Mucosa of descending colon (tissue), 3 donors: ENCODE measurements at places on chromosomes 4 and X. TPM values are rescaled to one million over a fixed set of nuclear protein-coding genes. Genes with fewer than 3 reads are reported as not detected.
A peak's percentile ranks its signal among the peaks of the same experiment; 100 is the strongest.

- no peak for DNase-seq
Observed at GRCh38 chrX:40406330-40406859, 174.4 kb upstream of the ATP6AP2 start.

DNA sequence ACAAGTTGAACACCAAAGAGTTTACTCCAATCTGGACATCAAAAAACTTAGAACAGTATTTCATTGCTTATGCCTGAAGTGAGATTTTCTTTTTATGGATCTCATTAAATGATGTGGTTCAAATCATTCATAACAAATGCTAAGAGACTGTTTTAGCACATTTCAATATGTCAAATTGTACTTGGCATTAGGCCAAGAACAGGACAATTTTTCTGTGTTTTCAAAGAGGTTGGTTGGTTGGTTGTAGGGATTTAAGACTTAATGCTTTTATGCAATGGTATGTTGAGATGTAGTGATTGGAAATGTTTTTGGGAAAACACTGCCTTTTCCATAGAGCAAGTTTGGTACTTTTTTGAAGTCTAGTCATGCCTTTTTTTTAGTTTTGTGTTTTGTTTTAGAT, 510.4 kb downstream of the ZNF674 start:
- no peak for DNase-seq

DNA sequence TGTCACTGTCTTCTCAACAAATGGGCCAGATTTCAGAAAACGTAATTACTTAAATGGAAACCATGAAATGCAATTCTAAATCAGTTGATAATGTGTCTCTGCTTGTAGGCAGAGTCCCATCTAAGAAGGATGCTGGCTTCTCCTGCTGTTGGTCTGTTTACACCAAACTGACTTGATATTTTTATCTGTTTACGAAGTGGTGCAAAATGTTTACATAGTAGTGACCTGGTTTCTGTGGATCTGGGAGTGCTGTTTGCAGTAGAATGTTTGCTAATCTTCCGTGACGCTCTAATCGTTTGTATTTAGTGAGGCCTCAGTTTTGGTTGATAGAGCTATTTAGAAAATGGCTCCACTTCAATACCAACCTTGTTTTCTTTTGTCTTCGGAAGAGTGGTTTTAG, 213.5 kb downstream of the VEGFC start:
- no peak for DNase-seq

DNA sequence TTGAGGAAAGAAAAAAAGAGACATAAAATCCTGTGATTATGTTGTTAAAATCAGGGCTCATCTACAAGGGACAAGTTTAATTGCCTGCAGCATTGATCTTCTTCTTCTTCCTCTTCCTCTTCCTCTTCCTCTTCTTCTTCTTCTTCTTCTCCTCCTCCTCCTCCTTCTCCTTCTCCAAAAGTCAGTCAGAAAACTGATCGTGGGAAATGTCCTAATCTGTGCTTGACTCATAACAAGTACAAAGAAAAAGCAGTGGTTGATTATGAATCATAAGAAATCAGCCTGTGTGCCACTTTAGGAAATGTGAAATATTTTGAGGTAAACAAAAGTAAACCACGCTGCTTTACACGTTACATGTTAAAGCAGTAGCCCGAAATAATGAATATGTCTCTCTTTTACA, 2.7 kb upstream of the ATP10D start:
- DNase-seq = no peak

GRCh38 chr4:98352940-98353339, 91.8 kb downstream of the RAP1GDS1 start:
- DNase-seq = no peak

DNA sequence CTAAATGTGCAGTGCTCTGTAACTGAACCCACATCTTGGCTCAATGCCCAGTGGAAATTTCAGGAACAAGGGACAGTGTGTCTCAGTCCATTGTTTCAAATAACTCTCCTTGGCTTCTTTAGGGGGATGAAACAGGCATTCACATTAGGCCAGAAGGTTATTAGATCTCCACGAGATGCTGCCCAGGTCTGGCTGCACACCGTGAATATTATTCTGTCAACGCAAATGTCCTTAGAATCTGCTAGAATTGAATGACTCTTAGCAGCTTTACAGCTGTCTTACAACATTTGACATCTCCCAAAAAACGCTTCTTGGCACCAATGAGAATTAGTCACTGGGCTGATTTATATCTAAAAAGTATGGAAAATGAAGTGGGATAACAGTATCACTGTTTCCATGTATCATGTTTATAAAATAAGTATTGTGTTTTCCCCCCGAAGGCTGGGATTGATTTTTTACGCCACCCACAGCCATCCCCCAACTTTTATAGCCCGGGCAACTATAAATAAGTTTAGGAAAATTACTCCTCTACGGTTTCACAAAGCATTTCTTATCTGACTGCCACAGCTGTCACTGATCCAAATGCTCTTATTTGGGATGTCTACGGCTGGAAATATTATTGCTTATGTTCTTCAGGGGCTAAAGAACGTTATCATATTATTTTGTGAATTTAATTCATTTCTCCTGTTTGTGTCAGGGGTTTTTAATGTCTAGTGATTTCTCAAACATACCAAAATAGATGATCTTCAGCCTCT, 559.7 kb upstream of the FAT1 start:
- no peak for DNase-seq

- no peak for DNase-seq
Observed at GRCh38 chr4:98613453-98614075, 44.8 kb downstream of the TSPAN5 start.

DNA sequence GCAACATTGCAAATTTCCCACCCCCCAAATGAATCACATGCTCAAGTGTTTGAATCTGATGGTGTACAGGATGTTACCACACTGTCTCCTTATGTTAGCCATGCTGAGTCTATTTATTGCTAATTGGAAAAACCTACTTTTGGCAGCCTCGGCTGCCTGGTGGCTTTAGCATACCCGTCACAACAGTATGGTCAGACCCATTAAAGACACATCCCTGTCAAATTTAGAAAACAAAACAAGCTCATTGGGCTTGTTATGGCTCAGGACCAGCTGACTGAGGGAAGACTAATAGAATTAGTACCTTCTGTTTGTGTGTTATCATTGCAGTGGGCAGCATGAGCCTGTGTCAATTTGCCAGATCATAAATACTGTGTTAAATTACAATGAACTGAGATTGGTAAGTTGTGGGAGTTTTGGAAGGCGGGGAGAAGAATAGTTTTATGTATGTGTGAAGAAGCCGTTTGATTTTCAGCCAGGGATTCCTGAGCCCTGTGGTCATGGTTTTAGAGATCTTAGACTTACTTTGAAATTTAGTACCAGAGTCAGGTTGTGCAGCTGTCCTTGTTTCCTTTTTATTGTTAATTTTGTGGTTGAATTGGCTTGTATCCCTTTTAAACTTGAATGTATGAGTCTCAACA, 66.8 kb downstream of the POLA1 start:
- DNase-seq = no peak

GRCh38 chrX:68915778-68916177, 87.0 kb downstream of the EFNB1 start:
- DNase-seq = no peak

DNA sequence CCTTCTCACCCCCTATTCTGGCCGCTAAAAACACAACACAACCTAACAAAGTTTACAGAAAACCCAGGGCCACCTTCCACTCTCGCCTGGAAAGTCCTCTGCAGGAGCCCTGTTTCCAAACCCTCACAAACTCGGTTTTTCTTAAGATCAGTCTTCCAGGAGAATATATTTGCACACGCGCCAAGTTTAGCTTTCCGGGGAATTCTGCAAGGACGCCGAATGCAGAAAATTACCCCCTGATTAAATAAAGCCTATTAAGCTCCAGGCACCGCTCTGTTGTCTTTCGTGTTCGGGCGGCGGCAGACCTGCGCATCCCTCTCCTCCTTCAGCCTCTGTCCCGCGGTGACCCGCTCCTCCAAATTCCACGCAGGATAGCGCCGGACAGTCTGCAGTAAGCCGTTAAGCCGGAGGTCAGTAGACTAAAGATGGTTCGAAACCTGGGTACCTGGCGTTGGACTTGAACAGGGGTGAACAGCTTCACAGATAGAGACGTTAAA, 5.0 kb downstream of the MSX1 start:
- DNase-seq = no peak

DNA sequence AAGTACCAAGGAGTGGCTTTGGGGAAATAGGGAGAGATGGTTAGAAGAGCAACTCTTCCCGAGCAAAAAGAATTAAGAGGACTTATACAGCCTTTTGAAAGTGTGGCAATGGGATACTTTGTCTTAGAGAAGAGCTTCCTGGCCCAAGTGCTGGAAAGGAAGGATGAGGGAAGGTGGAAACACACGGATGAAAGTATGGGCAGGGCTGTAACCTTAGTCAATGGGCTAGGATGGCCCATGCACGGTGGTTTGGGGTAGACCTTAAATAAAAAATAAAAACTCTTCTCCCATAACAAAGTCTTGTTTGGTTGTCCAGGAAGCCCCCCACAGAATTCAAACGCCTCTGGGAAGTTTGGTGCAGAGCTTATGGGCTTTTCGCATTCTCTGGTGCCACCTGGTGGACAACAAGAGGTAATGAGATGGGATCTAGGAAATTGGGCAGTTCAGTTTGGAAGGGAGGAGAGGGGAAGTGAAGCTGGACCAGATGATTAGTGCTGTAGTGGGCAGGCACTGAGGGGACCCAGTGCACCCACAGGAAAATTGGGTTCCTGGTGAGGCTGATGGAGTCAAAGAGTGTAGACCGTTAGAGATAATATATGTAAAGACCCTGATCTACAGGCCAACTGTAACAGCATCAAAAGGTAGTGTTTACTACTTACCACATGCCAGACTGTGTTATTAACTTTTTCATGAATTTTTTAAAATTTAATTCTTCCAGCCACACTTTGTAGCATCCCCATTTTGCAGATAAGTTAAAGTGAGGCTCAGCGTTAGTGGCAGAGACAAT, 13.8 kb upstream of the ENOX2 start:
- DNase-seq = no peak

DNA sequence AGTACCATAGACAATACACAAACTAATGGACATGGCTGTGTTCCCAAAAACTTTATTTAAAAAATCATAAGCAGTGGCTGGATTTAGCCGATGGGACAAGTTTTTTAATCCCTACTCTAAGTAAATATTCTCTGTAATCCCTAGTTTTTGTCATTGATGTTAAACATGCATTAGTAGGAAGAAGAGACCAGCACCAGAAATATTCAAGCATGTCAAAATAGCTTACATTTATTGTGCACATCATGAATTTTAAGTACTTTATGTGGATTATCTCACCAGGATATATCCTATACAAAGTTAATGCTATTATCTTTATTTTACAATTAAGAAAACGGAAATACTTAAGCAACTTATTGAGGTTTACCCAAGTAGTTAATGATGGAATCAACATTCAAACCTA, 46.0 kb downstream of the HSPA4L start:
- no peak for DNase-seq

GRCh38 chrX:39953879-39954278, 143.9 kb downstream of the BCOR start:
- DNase-seq = peak; percentile 88

- no peak for DNase-seq
Observed at GRCh38 chr4:145898926-145899531, 39.6 kb downstream of the ZNF827 start.

- DNase-seq = no peak
Observed at GRCh38 chrX:13721819-13722519, 12.5 kb downstream of the TRAPPC2 start.

DNA sequence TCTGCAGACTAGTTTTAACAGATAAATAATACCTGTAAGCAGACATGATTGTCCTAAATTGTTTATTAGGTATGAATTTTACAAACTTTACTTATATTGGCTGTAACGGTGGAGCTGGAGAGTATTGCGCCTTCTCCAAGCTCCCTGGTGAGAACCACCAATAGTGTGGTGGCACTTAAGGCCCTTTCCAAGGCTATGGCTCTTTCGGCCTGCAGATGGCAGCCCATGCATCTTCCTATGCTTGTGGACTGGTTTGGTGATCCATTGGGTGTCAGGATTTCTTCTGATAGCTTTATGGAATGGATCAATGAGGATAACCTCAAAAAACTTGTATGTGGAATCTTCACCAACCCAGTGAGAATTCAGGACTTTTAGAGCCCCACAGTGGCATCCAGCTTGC, 7.8 kb downstream of the LARP1B start:
- DNase-seq = no peak

DNA sequence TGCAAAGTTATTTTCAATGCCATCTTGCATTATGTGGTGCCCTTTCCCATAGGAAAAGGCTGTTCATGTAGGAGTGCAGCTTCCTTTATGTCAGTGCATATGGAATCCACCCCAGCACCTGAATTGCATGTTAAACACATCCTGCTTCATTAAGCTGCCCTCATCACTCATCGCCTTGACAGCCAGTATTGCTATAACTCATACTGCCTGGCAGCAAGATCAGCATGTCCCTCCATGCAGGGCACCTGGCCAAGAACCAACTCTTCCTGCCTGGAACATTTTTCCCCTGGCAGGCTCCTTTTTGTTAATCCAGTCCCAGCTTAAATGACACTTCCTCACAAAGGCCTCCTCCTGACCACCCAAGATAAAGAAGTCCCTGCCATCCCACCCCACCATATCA, 23.5 kb upstream of the CA5B start:
- peak; percentile 10 for DNase-seq

- no peak for DNase-seq
Observed at GRCh38 chr4:10983885-10984640, 299.5 kb upstream of the CLNK start.

DNA sequence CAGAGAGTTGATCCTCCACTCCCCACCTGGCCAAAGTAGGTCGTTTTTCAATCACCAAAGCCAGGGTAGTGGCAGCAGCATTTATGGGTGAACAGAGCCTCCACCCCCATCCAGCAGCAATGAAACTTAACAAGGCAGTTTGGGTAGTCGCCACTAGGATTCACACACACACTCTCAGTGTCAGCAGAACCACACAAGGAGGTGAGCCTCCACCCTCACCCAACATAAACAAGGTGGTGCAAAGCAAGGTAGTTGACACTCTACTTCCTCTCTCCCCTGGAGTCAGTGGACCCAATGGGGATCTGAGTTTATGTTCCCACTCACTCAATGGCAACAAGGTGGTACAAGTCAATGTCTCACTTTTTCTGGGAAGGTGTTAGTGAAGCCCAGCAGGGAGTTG, 50.4 kb upstream of the CCDC149 start:
- no peak for DNase-seq

GRCh38 chr4:156496797-156497196, 474.8 kb downstream of the PDGFC start:
- DNase-seq = no peak

GRCh38 chr4:175457956-175458355, 354.1 kb downstream of the GPM6A start:
- DNase-seq = no peak

Gene ATP1B4
- total RNA-seq = not detected

Gene HTN3
- total RNA-seq = not detected

Gene SOWAHD
- 2.1 TPM for total RNA-seq

Gene KIT
- 3.0 TPM for total RNA-seq
